Memory B cell (primary cell): ENCODE measurements at places on chromosomes 7 and 10.

- no peak for DNase-seq
These were observed 64.4 kb downstream of the RAB18 start for GRCh38 chr10:27568196-27569175.

GRCh38 chr7:1546909-1547776 is 8.9 kb downstream of the TMEM184A start:
- DNase-seq: no peak

- no peak for DNase-seq
These were observed 77.0 kb downstream of the PFKFB3 start for GRCh38 chr10:6279540-6280267.

DNA sequence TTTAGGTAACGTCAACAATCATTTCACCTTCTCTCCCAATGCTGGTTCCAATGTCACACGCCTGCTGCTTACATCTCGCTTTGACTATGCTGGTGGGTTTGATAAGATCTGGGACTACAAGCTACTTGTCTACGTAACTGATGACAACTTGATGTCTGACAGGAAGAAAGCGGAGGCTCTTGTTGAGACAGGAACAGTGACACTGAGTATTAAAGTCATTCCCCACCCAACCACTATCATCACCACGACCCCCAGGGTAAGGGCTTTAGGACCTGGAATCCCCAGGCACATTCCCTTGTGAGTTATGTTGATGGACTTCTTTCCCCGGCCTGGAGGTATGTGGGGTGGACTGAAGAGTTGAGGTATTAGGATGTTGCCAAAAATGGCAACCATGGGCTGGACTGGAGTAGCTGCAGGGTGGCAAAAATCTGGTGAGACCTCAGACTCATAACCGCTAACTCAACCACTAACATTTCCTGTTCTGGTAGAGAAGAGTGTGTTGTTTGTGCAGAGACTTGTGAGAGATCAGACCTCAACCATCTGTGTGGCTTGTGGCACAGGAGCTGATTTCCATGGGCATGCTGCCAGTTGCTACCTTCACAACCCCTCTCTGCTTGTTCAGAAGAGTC is 59.2 kb downstream of the CDHR3 start:
- DNase-seq: peak; percentile 17

DNA sequence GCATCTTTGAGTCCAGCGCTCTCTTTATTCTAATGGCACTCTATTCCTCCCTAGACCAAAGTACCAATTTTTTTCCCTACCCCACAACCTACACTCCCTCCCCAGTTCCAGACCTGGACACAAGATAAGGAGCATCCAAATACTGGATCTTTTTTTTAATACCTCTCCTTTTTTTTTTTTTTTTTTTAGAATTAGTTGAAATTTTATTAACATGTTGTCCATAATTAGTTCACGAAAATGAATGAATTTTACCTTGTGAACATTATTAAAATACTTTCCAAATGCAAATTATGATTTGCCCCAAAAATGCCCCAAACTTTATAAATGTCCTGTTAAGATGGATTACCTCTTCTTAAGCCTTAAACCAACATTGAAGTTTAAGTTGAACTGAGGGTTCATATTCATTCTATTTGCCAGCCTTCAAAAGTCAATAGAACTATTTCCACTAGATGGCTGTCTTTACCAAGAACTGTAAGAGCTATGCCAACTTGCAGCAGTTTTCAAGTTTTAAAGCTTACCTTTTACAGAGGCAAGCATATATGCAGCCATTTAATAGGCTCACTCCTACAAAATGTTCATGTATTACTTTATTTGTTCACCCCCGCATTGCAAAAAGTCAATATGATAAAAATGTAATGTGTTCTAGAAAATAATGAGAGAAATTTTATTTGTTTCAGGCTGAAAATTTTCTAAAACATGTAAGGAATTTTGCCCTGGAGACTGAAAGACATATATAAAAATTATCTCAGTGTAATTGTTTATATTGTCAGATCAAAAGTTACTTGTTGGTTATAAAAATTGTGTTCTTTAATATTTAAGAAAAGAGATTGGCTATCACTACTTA is 39.7 kb upstream of the TNKS2 start:
- DNase-seq: no peak

GRCh38 chr7:94410413-94411187 is 15.9 kb downstream of the COL1A2 start:
- DNase-seq: no peak

- DNase-seq: no peak
These were observed 680.4 kb upstream of the POM121L12 start for GRCh38 chr7:52355053-52355452.

- no peak for DNase-seq
These were observed 2.9 kb downstream of the ELFN1 start for GRCh38 chr7:1672851-1673486.

DNA sequence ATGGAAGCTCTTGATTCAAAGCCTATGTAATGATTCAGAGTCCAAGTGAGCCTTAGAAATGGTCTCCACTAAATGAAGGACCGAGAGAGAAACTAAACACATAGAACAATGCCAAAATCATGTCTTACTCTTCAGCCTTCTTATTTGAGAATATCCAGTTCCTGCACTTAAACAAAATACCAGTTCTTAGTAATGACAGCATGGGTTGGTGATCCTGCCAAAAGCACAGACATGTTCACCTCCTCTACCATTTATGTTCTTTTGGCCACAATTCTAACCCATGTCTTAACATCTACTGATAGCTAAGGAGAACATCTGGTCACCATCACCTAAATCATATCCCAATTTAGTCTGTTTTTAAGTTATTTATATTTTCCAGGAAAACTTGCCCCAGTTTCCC is 239.6 kb upstream of the PTN start:
- no peak for DNase-seq

- DNase-seq: no peak
These were observed 21.4 kb downstream of the POT1 start for GRCh38 chr7:124908259-124908658.

DNA sequence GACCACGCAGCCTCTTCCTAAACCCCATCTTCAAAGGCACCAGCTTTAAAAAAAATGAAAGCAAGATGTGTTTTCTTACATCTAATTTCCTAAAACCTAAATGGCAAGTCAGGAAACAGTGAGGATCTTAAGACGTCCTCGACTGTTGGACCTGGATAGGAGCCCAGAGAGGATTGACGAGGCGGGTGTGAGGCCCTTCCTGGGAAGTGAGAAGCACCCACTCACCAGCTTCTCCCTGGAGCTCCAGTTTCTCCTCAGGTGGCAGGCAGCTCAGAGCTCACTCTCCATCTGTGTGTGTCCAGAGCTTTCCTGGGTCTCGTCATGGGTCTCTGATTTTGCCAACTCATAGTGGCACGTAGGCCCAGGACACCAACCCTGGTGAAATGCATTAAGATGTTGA is 614.0 kb upstream of the AUTS2 start:
- no peak for DNase-seq
